IMR-90 (cell line): ENCODE measurements at places on chromosomes 7 and 10. TPM values are rescaled to one million over a fixed set of nuclear protein-coding genes. Genes with fewer than 3 reads are reported as not detected.

DNA sequence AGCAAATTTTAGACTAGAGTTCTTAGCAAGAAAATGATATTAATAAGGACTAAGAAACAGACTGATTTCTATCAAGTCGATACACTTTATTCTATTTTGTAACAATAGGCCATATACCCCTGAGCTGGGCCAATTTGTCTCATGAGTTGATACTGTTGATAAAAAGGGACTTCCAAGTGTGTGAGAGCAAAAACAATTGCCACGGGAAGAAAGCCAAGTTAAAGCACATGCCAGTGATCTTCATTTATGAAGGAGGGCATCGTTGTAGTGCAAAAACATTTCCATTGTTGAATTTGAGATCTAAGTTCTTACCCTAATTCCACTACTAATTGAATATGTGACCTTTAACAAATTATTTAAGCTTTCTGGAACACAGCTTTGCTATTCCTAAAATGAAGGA, 119.9 kb downstream of the CNOT4 start:
- DNase-seq = no peak

DNA sequence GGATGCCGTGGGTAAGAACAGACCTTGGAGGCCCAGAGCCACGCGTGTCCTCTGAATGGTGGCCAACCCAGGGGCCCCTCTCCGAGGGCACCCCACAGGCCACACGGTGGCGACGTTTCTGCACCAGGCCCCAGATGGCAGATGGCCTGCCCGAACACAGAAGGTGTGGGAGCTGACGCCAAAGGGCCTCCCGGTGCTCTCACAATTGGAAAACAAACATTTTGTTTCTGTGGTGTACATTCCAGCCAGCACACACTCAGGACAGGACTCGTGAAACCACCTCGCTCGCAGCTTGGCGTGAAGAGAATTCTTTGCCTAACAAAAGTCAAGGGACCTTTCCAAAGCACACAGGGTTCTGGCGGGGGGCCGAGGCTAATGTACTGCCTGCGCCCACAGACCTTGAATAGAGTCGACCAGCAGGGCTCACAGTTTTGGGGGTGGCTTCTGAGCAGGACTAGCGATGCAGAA, 112.1 kb downstream of the FAM53B start:
- no peak for DNase-seq

DNA sequence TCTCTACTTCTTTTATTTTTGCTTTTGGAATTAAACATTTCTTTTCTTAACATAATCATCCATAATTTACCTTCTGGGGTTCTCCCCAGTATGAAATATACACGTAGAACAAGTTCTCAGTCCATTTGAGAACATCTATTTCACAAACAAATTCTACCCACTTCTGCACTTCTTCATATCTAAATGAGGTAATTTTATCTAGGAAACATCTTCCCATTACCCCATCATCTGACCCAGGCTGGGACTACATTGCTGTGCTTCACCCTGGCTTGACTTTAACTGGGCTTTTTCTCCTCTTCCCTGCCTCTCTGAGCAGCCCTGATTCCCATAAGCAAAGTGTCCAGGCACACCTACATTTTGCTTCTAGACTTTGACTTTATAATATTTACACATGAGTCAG, 43.3 kb upstream of the AMPH start:
- no peak for DNase-seq

GRCh38 chr7:25288556-25289307, 60.4 kb upstream of the NPVF start:
- DNase-seq = no peak

Gene FEZF1
- not detected in 2 replicates for total RNA-seq
